ENCODE measurements at places on chromosomes 3 and 15. TPM values are rescaled to one million over a fixed set of nuclear protein-coding genes. Genes with fewer than 3 reads are reported as not detected.

- no peak for DNase-seq
- H3K36me3 ChIP-seq, result no peaks in the 10 kb centered on the region
- H3K27me3 ChIP-seq, result no peaks in the 10 kb centered on the region
- H3K4me1 ChIP-seq, result no peaks in the 10 kb centered on the region
- H3K4me3 ChIP-seq, result no peak overlapping the region
- H3K27ac ChIP-seq, result no peak overlapping the region
Measured at GRCh38 chr3:71874618-71875017, 89.7 kb upstream of the PROK2 start.

GABRR3 gene
- not detected for total RNA-seq

CRABP1 gene
- not detected for total RNA-seq

LRRC2 gene
- not detected for total RNA-seq

DNA sequence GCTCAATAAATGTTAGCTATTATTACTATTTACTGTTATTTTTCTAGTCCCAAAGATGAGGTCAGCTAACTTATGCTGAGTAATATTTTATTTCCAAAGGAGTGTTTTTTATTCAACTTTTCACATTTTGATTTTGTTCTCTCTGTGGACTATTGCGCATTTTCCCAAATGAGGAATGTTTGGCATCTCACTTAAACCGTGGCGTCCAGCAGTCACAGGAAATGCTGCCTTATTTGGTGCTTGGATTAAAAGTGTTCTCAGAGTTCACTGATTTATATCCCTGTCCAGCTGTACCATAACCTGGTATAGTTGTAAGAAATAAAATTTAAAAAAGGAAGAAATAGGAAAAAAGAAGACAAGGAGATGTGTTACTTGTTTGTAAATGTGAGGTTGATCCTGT, 166.8 kb downstream of the THSD4 start:
- H3K4me1 ChIP-seq, result no peaks in the 10 kb centered on the region
- H3K36me3 ChIP-seq, result no peaks in the 10 kb centered on the region
- H3K27me3 ChIP-seq, result peaks cover 2% of the 10 kb centered on the region
- no peak for DNase-seq
- H3K27ac ChIP-seq, result no peak overlapping the region
- H3K4me3 ChIP-seq, result no peak overlapping the region

All from natural killer cell (primary cell).